Natural killer cell treated with Interleukin-12 subunit alpha and Interleukin-12 subunit beta and Interleukin-15 and Interleukin-18, amount 100 ng/mL, for 72 hours (primary cell): ENCODE measurements at places on chromosomes 1 and 21. TPM values are rescaled to one million over a fixed set of nuclear protein-coding genes. Genes with fewer than 3 reads are reported as not detected.

Gene PCAT6
- 1.0 TPM for total RNA-seq

Gene CENPF
- 56.7 TPM for total RNA-seq

Gene ATP5PO
- 123 TPM for total RNA-seq

Gene PKN2
- 43.7 TPM for total RNA-seq

DNA sequence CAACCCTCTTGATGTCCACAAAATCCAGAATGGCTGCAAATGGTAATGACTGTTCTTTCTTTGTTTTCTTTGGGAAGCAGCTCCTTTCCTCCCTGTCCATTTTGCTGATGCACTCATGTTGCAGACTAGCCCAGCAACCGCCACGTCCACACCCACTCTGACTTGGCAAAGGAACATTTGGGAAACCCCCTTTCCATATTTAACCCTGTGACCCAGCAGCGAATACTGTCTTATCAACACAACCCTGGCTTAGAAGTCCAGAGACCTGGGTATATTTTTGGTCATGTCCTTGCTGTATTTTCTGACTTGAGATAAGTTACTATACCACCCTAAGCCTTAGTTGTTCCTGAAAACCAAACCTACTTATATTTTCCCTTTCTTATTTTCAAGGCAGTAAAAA is 18.1 kb upstream of the SHE start:
- no peak for DNase-seq

- DNase-seq: no peak
These were observed 97.4 kb downstream of the SYF2 start for GRCh38 chr1:25134801-25135461.

- no peak for DNase-seq
These were observed 2.3 kb downstream of the EVA1C start for GRCh38 chr21:32414579-32415358.

- no peak for DNase-seq
These were observed 426.3 kb upstream of the CHRM3 start for GRCh38 chr1:238960071-238960470.

GRCh38 chr1:165905853-165906252 is 78.4 kb downstream of the UCK2 start:
- DNase-seq: no peak

DNA sequence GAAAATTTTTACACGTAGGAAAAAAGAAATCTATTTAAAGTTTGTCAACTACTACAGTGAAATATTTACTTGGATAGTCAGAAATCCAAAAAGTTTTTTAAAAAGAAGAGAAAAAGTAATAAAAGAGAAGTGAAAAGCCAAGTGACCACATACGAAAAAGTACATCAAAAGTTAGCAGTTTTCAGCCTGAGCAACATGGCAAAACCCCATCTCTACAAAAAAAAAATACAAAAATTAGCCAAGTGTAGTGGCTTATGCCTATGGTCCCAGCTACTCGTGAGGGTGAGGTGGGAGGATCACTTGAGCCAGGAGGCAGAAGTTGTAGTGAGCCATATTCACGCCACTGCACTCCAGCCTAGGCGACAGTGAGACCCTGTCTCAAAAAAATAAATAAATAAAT is 5.2 kb upstream of the MR1 start:
- no peak for DNase-seq

- DNase-seq: no peak
These were observed 698 bp upstream of the UCK2 start for GRCh38 chr1:165826565-165827267.

DNA sequence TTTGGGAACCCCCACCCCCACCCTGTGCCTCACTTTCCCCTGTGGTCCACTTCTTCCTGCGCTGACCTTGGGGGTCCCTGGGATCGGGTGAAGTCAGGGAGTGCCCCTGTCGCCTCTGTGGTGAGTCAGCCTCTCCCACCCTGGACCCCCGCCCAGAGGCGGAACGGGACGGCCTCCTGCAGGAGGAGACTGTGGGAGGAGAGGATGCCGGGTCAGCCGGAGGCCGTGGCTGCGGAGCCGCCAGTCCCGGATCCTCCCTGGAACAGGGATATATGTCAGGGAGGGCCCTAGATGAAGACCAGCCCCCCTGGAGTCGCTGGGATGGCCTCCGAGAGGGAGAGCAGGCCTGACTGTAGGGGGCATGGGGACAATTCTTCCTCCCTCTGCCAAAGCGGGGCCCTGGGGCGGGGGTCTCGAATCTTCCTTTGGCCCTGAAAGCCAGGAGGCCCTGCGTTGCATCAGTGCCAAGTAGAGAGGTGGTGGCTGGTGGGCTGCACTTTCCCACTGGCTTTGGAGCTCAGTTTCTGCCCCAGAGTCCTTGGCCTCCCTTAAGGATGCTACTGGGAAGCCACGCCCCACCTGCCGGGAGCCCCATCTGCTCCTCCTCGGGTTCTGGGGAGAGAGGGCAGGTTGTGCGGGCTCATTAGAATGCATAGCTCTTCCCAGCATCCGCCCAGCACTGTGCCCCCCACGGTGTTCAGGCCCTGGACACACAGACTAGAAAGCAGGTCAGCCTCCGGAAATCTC is 930 bp downstream of the ARHGEF10L start:
- DNase-seq: no peak

- no peak for DNase-seq
These were observed 102.5 kb upstream of the CASZ1 start for GRCh38 chr1:10898921-10899320.

DNA sequence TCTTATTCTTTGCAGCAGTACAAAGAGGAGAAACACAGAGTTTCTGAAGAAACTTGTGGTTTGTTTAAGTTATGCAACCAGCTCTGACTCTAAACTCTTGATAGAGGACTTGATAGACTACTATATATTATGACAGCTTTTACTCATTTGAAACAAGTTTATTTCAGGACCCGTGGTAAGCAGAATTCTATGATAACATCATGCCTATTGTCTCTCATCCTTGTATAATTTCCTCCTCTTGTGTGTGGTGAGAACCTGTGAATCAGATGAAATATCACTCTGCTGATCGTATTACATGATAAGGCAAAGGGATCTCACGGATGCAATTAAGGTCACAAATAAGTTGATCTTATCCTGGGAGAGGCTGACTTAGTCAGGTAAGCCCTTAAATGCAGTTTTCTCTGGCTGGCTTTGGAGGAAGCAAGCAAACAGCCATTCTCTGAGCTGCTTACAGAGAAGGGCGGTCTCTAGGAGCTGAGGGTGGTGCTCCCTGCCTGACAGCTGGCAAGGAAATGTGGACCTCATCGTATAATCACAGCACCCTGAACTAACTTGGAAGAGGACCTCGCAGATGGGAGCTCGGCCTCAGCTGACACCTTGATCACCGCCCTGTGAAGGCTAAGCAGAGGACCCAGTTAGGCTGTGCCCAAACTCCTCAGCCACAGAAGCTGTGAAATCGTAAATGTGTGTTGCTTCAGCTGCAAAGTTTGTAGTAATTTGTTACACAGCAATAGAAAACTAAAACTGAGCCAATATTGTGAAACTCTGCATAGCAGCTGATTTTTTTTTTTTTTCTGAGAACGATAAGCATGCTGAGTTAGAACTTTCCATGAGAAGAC is 151.1 kb upstream of the DPT start:
- no peak for DNase-seq

GRCh38 chr1:210626341-210626740 is 297.6 kb downstream of the HHAT start:
- no peak for DNase-seq

- DNase-seq: no peak
These were observed 231.1 kb upstream of the RUNX1 start for GRCh38 chr21:35280231-35280630.

DNA sequence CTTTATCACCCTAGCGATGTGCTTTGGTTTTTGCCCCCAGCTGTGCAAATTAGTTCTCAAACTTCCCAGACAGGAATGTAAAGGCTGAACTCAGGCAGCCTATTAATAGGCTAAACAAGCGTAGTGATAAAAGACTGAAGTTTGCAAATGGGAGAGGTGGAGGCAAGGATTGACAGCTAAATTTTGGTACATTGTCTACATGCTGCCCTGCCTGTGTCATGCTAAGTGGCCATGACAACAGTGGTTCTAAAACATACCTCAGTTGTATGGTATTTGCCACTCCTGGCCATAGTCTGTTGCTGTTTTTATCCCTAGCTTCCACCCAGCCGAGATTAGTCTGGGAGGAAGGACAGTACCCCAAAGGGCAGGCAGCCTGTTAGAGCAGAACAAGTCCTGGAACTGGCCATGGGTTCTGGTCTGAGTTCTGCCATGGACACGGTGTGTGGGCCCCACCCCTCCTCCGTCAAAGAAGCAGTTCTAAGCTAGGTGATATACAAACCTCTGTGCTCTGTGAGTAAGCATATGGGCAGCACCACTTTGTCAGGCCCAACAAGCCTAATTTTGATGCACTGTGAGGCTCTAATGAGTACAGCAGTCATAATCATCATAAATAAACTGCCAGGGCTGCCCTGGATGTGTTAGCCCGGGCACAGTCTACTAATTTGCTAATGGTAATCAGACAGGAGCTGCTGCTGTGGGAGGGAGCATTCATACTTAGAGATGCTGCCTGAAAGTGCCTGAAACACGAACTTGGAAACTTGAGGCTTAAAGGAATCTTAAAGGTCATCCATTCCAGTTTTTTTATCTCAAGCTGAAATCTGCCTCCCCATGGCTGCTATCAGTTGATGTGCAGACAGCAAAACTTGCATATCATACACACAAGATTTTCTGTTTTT is 177.1 kb downstream of the HHAT start:
- DNase-seq: no peak

DNA sequence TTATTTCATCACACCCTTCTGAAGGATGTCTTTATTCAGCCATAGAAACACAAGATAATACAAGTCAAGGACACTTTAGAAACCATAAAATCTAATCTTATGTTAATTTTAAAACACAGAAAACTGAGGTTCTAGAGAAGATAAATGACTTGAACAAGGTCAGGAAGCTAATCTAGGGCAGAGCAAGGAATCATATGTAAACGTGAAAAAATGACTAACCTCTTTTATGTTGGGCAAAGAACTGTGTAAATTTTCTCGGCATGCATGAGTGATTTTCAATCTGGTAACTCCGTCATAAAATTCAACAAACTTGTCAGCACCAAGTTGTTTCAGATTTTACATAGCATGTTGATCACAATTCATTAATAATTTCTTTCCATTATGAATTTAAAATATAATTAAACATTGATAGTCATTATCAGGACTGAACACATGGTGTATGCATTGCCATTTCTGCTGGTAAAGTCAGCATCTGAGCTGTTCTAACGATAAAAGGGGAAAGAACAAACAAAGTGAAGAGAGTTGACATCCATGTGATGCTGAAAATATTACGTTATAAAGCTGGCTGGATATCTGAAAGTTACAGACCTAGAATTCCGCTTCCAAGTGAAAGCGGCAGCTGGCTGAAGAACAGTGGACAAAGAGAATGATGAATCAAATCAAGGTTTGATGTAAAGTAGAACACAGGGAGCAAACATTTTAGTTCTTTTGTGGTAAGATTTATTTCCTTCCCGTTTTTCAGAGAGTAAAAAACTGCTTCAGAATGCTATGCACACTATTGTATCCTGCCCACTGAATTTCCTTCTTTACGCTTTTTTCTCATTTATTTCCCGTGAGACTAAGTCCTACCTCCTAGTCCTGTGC is 1037.4 kb upstream of the TMPRSS15 start:
- DNase-seq: no peak
